ENCODE measurements at places on chromosomes 6 and 20.

- DNase-seq = no peak
These were observed 73.3 kb downstream of the SLC22A23 start for GRCh38 chr6:3383525-3383924.

DNA sequence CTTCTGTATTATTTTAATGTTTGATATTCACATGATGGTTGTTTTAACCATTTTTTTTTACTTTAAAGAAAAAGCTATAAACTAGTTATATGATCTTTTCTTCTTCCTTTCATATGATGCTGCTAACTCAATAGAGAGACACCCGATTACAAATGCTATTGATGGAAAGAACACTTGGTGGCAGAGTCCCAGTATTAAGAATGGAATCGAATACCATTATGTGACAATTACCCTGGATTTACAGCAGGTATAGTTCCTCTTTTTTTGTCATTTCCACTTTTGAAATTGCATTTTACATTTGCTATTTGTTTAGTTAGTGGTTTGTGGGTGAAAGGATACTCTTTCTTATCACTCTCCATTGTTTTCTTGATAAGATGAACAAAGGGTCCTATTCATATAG, 176.7 kb downstream of the LAMA2 start:
- no peak for DNase-seq

DNA sequence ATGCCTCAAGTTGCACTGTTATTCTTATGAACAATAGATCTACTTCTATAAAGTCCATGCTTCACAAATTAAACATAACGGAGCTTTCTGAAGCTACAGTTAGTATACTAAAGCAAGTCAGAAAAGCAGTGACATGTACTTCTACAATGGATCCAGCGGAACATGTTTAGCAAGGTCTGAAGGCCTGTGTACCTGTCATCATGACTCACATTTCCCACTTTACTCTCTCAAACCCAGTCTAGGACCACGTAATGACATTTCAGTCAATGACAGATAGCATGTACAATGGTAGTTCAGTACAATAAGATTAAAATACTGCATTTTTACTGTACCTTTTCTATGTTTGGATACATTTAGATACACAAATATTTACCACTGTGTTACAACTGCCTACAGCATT, 132.1 kb downstream of the MMS22L start:
- no peak for DNase-seq

- DNase-seq = no peak
These were observed 38.9 kb upstream of the FRMD1 start for GRCh38 chr6:168117942-168118341.

- DNase-seq = no peak
These were observed 98.6 kb upstream of the NEDD9 start for GRCh38 chr6:11331111-11331510.

- no peak for DNase-seq
These were observed 97.5 kb downstream of the MAFB start for GRCh38 chr20:40591536-40591935.

DNA sequence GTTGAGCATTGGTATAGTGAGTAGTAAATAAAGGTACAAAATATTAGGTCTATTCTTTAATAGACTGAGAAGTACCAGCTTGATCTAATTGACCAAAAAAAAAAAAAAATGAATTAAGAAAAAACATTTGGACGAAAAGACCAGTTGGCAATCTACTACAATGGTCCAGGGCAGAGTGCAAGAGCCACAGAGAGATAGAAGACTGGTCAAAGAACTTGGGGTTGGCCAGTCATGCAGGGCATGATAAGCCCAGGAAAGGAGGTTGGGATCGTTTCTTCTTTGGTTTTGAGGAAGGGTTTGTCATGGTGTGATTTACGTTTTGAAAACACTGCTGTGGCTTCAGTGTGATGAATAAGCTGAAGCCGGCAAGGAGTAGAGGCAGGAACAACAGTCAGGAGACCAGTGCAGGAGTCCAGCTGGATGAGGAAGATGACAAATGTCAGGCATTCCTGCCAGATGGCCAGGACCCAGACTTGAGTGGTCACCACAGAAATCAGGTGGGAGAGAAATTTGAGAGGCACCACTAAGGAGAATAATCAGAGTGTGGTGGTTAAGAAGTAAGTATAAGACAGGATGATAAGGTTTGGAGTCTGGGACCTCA, 14.0 kb downstream of the SMLR1 start:
- DNase-seq = no peak
